A172 (cell line): ENCODE measurements at places on chromosomes 3 and 15. TPM values are rescaled to one million over a fixed set of nuclear protein-coding genes. Genes with fewer than 3 reads are reported as not detected.

DNA sequence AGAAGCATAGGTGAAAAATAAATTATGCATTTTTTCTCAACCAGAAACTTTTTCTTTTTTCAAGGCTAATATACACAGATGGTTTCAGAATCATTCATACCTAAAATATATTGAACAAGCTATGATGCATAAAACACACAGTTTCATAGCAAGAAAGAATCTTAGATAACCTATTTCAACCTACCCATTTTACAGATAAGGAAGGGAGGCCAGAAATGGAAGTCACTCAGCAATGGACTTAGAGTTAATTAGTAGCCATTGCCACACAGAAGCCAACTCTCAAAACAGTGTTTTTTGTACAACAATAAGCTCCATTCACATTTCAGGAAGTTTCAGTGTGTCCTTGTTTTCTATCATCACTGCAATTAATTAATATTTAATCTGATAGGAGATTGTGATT is 27.5 kb upstream of the STRIT1 start:
- no peak for DNase-seq

DNA sequence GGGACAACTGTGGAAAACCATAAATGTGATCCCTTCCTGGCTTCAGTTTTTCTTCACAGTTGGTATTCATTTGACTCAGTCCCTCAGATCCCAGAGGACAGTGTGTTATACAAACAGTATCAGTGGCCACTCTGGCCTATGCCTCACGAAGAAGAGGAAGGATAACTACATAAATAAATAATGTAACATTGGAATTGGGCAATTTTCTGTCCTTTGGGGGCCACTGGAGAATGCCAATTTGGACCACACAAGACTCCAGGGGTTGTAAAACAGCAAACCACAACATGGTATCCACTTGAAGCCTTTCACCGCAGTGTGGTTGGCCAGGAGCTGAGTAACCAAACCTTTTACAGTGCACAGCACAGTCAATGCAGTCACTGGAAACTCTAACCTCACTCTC is 1077.0 kb downstream of the ROBO2 start:
- DNase-seq = no peak

DNA sequence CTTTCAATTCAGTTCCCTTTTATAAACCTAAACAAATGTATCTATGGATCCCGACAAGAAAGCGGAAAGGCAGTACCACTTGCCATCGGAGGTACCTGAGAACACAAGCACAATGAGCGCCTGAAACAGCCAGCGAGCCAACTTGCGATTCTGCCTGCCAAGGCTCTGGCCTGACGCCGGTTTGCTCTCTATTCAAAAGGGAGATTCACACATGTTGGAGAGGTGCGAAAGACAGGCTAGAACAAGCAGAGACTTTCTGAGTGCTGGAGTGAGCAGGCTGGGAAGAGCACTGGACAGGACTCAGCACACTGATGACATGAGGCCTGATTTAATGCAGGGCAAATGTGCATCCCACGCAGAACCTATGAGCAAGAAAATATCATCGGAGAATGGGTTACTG is 17.7 kb upstream of the PRR23E start:
- no peak for DNase-seq

DNA sequence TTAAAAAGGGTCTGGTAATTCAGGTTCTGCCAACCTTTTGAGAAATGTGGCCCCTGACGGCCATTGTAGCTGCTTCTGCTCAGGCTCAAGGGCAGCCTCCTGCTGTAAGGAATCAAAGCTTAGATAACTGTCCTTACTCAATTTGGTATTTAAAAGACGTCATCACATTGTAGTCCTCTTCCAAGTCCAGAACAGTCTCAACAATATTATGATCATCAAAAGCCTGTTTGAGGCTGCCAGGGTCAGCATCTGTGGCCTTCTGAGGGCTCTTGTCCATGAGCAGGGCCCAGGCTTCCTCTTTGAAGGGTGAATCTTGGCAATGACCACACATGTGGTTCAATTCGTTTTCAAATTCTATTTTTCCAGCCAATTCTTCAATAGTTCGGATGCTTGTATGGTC is 6.0 kb downstream of the C3orf62 start:
- DNase-seq = no peak

GRCh38 chr3:74268753-74269152 is 345.7 kb downstream of the CNTN3 start:
- DNase-seq = no peak

GRCh38 chr3:160784853-160785252 is 28.8 kb downstream of the PPM1L start:
- DNase-seq = no peak

GRCh38 chr3:113776564-113776963 is 29.7 kb downstream of the ATP6V1A start:
- no peak for DNase-seq

GRCh38 chr3:194084284-194084683 is 51.7 kb upstream of the HES1 start:
- DNase-seq = no peak

CLDN1 gene
- 2.8 and 3.6 TPM in 2 replicates for total RNA-seq

DNA sequence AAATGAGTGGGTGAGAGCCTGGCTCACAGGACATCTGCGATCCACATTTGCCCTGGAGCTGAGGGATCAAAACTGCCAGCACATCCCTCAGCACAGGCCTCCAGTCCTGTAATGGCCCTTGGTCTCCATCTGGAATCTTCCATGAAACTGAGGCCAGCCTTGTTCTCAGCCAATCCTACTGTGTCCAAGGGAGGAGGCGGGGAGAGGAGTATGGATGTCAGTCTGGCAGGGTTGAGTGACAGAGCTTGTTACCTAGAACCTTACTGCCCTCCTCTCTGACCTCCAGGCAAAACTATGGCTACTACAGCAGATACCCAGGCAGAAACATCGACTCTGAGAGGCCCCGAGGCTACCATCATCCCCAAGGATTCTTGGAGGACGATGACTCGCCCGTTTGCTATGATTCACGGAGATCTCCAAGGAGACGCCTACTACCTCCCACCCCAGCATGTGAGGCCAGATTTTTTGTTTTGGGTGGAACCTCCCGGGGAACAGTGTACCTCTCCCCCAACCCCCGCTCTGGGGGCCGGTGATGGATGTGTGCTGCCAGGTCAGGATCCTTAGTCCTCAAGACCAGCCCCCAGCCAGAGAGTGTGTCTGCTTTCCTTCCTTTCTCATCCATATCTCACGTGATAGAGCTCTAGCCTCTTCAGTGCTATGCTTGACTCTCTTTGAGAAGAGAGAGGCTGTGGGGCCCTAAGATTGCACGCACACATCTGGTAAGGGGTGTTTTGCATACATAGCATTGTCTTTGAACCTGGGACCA is 41.3 kb downstream of the CHDH start:
- DNase-seq = peak; percentile 64

DNA sequence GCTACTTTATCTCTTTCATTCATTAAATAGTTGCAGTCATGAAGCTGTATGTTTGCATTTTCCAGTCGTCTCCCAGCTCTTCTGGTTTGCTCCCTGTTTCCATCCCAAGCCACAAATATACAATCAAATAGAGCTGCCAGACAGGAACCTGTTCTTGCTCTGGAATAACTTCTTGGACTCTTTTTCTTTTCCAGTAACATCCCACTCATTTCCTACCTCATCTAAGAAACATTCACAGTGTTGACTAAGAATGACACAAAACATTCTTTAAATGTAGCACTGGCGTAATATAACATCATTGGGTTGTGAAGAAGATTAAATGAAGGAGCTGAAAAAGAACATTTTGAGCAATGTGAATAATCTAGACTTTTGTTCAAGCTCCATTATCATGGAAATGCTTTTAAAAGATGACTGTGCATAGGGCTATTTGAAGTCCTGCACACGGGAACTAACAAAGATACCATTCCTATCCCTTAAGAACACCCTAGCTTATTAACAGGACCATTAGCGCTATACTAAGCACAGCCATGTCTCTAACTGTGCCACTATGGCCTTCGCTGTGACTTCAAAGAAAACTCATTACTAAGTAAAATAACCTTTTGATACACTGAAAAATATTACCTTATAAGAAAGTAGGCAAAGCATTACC is 574.0 kb downstream of the NAALADL2 start:
- DNase-seq = no peak

DNA sequence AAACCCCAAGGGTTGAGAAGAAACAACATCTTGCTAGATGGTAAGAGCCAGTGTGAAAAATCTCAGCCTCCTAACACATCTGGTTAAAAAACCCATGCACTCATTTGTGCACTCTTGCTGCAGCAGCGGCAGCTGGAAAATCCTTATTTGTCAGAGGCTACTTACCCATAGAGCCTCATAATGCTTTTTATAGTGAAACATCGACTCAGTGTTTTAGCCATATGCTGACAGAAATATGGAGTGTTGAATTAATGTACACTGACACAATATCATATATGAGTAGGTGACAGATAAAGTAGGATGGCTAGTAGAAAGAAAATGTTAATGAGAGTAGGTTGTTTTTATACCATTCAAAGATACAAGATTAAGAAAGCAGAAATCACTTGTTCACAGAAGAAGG is 13.0 kb downstream of the SLC9A9 start:
- no peak for DNase-seq

- DNase-seq = peak; percentile 50
These were observed 9.9 kb upstream of the RPL29 start for GRCh38 chr3:52005571-52005986.

DNA sequence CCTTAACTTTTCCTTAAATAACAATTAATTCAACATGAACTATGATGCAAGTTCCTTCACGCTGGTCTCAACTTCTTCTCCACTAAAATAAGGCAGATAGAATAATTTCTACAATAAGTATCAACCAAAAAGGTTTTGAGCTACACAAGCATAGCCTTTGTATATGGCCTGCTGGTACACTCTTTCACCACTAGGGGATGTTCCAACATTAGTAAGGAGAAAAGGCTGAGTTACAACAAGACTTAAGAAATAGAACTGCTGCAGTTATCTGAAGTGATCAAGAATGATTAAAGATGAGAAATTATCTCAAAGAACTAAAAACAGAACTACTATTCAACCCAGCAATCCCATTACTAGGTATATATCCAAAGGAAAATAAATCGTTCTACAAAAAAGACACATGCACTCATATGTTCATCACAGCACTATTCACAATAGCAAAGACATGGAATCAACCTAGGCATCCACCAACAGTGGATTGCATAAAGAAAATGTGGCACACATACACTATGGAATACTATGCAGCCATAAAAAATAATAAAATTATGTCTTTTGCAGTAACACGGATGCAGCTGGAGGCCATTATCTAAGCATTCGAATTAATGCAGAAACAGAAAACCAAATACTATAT is 14.4 kb downstream of the ATP13A3 start:
- peak; percentile 57 for DNase-seq
